Cardiac muscle cell (in vitro differentiated cells and primary cell): ENCODE measurements at places on chromosomes 5 and 9.

DNA sequence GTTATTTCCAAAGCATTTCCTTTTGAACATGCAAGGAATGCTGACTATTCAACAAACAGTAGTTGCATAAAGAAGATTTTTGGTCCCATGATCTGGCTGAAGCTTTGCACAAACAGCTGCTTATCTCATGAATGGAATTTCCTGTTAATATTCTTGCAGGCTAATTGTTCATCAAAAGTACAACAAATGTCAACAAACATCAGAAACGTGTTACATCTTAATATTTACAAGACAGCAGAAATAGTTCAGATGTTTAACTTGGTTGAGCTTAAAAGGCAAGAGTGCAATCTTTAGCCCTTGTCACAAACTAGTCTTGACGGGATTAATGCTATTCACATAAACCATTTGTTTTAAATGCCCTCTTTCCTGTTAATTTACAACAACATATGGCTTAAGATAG lies 47.9 kb upstream of the BASP1 start:
- no peak overlapping the region for H3K27ac ChIP-seq
- no peaks in the 10 kb centered on the region for H3K27me3 ChIP-seq
- DNase-seq = peak; percentile 90
- peaks cover 4% of the 10 kb centered on the region for H3K4me1 ChIP-seq

DNA sequence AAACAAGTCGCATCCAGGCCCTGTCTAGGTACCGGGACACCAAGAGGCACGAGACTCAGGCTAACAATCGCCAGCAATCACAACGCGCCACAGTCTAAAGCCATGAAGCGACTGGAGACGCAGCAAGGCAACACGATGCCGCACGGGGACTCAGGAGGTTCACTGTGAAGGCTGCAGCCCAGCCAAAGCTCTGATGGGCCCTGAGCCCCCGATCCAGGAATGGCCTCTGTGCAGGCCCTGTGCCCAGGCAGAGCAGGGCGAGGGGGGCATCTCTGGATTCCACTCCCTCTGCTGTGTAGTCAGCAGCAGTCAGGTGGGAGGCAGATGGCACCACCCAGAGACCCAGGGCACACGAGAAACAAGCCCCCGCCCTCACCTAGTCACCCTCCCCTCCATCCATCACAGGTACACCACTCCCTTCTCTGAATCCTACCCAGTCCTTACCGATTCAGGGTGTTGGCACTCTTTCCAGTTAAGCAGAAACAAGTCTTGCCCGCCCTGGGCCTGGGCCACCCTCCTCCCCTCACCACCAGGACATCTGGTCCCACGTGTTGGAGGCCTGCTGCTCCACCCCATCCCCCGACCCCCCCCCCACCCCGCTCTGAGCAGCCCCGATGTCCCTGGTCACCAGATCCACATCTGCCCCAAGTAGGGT lies 1.1 kb downstream of the RALGDS start:
- H3K27me3 ChIP-seq = no peaks in the 10 kb centered on the region
- DNase-seq = no peak
- H3K36me3 ChIP-seq = no peaks in the 10 kb centered on the region
- H3K4me1 ChIP-seq = peaks cover 49% of the 10 kb centered on the region
- H3K4me3 ChIP-seq = peak overlapping the region; percentile 70
- peak overlapping the region; percentile 14 for H3K27ac ChIP-seq

- no peaks in the 10 kb centered on the region for H3K27me3 ChIP-seq
- H3K36me3 ChIP-seq = peaks cover 49% of the 10 kb centered on the region
- DNase-seq = peak; percentile 42
- H3K27ac ChIP-seq = peak overlapping the region; percentile 57
- no peaks in the 10 kb centered on the region for H3K4me1 ChIP-seq
These were observed 470 bp downstream of the BAG1 start for GRCh38 chr9:33264003-33264472.

DNA sequence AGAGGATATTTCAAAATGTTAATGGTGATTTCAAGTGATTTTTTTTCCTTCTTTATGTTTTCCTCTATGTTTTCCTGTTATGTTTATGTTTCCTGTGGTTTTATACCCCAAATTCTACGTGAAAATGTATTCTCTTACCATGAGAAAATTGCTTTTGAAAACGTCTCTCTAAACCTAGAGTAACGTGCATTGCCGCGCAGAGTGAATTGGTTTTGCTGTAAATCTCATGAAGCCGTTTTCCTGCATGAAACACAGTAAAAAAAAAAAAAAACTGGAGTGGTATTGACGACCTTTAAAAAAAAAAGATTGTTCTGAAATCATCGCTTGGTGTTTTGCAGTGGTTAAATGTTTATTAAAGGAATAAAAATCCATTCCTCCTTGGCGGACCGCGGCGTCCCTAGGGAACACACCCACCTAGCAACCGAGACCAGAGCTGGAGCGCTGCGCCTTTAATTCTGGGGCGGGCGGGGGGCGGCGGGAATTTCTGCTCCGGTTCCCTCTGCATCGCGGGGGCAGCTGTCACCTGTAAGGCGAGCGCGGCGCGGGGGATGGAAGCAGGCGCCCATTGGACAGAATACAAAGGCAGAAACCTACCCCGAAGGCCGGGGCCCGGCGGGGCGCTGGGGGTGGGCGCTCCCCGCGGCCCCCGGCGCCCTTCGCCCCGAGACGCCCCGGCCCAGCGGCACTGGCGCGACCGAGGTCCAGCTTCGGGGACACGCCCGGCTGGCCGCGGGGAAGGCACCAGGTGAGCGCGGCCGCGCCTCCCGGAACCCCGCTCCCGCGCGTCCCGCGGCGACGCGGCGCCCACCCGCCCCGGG lies at the start of gene SOWAHA:
Gene SOWAHA (plus strand): TSS at position 522 of the 818 bp plus-strand sequence. CDS start 320 bp downstream, outside the sequence.
- H3K27ac ChIP-seq = no peak within 1 kb of the TSS
- peak; percentile 37 for DNase-seq
- peaks cover 90% of the 10 kb centered on the region for H3K27me3 ChIP-seq
- no peaks in the 10 kb centered on the region for H3K36me3 ChIP-seq

GRCh38 chr5:75668445-75668844 lies 48.8 kb downstream of the POC5 start:
- no peak overlapping the region for H3K4me3 ChIP-seq
- DNase-seq = no peak
- H3K36me3 ChIP-seq = no peaks in the 10 kb centered on the region

- H3K27ac ChIP-seq = no peak overlapping the region
- H3K4me1 ChIP-seq = no peaks in the 10 kb centered on the region
- H3K36me3 ChIP-seq = no peaks in the 10 kb centered on the region
These were observed 98.5 kb upstream of the SMARCA2 start for GRCh38 chr9:1916655-1917054.

DNA sequence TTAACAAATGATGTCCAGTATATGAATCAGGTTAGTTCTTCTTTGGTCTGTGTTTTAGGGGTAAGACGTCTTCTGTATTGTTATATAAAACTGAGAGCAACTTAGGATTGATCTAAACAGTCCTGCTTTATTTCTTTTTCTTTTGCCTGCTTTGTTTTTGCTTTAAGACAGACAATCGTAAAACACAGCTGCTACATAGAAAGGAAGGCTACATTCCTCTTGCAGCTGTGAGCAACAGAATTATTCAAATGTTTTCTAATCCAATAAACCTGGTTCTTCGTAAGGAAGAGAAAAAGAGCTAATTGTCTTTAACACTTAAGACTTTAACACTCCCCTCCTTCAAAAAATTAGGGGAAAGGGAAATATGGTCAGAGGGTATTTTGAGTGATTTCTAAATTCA lies 14.6 kb downstream of the FGF1 start:
- no peaks in the 10 kb centered on the region for H3K36me3 ChIP-seq
- H3K27ac ChIP-seq = no peak overlapping the region
- peaks cover 19% of the 10 kb centered on the region for H3K4me1 ChIP-seq
- no peak overlapping the region for H3K4me3 ChIP-seq

DNA sequence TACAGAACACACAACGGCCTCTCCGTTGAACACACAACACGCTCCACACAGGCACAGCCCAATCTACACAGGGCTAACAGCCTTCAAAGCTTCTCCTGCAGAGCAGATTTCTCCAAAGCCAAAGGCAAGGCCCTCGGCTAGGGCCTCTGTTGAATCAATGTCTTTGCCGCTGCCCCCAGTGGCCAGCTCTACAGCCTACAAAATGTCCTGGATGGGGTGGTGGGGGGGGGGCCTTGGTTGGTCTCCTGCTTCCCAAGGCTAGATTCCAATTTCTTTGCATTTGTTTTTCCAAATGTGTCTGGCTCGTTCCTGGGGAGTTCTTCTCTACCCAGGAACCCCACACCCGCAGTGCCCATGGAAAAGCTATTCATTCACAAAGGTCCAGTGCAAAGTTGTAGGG lies 167.2 kb downstream of the PAX5 start:
- H3K4me1 ChIP-seq = peaks cover 4% of the 10 kb centered on the region
- H3K27ac ChIP-seq = no peak overlapping the region
